NCI-H345 (cell line): ENCODE measurements at places on chromosomes 6 and 20.

DNA sequence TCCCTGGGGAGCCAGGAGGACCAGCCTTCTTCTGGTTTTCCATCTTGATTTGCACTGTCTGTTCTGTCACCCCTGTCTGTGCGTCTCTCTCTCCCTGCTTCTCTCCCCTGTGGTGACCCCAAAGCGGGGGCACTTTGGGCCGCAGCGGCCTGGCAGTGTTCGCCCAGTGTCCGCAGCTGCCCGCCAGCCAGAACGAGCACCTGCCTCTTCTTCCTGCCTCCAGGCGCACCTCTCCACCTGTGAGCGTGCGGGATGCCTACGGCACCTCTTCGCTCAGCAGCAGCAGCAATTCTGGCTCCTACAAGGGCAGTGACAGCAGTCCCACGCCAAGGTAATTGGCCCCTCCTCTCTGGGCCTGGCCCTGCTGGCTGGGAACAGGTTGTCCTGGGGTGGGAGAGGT lies 30.8 kb downstream of the SNPH start:
- no peak for DNase-seq

DNA sequence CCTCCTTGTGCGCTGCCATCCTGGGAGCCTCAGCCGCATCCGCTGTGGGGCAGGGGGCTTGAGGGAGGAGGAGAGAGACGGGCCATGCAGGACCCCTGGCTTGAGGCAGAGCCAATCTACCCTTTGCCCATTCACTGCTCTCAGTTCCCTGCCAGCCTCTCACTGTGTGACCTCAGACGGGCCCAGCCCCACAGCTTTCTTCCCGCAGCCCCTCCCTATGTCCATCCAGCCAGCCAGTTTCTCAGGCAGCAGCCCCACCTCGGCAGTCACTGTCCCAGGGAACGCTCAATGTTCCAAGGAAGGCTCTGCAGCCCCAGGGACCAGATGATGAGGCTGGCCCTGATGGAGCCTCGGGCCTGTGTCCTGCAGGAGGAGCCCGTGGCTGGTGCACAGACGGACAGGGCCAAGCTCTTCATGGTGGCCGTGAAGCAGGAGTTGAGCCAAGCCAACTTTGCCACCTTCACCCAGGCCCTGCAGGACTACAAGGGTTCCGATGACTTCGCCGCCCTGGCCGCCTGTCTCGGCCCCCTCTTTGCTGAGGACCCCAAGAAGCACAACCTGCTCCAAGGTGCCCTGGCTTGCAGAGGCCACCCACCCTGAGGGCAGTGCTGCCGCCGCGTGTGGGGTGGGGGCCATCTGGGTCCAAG lies 3.9 kb upstream of the TNFRSF6B start:
- no peak for DNase-seq

DNA sequence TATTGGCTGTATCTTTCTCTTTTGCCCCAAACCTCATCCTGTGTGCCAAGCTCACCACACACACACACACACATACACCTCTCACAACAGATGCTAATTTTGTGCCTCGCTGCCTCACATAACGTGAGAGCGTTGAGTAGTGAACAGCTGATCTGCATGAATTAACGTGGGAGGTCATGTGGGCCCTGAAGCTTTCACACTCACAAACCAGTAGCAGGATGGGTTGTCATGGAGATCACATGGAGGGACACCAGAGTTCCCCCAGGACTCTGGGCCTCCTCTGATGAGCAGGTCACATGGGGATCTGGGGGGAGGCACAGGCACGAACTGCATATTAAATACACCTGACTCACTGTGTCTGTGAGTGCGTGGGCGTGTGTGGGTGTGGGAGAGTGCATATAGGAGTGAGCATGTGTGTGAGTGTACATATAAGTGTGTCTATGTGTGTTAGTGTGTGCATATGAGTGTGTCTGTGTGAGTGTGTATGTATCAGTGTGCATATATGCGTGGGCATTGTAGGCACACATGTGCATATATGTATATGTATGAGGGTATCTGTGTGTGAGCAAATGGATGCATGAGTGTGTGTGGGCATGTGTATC lies 62.7 kb upstream of the SULF2 start:
- DNase-seq = peak; percentile 7

- DNase-seq = no peak
Observed at GRCh38 chr6:104182811-104183210, 676.9 kb downstream of the HACE1 start.

- DNase-seq = no peak
Observed at GRCh38 chr6:30315156-30315555, 11.6 kb upstream of the TRIM39 start.

DNA sequence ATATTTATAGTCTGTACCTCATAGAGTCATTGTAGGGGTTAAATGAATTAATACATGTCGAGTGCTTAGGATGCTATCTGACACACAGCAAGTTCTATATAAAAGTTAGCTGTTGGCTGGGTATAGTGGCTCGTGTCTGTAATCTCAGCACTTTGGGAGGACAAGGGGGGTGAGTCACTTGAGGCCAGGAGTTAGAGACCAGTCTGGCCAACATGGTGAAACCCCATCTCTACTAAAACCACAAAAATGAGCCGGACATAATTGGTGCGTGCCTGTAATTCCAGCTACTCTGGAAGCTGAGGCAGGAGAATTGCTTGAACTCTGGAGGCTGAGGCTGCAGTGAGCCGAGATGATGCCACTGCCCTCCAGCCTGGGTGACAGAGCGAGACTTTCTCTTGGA lies 222.9 kb downstream of the UBE3D start:
- no peak for DNase-seq
